ENCODE measurements at places on chromosomes 4 and X.

DNA sequence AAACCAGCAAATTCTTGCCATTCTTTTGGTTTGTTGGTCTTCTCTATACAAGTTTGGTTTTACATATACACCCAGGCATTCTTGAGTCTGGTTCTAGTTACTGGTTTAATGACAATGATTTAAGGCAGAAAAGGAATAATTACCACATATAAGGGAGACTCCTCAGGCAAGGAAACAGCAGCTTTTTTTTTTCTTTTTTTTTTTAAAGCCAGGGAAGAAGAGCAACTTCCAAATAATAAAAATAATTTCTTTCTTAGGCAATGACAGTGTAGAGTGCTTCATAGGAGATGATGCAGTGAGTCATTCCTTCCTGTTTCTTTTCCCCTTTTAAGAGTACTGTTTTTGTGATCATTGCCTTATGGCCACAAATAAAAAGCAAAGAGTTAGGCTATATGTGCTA, 289.7 kb downstream of the DKK2 start:
- no peak overlapping the region for H3K4me3 ChIP-seq
- no peaks in the 10 kb centered on the region for H3K4me1 ChIP-seq
- H3K27me3 ChIP-seq = no peaks in the 10 kb centered on the region
- DNase-seq = no peak

DNA sequence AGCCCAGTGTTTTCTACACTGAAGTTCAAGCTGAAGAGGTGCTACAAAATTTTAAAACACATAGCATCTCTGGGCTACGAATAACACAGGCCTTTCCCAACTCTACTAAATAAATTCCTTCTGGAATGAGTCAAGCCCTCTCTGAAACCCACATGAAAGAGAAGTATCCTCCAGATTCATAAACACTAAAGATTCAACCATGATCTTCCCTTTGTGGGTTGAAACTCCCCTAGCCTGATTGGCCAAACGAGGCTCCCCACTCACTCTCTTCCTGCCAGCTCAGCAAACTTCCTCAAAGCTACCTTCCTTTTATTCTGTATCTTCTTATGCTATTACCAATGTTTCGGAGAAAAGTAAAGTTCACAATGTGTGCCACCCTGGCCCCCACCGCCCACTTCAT, 95.4 kb downstream of the NKX6-1 start:
- no peaks in the 10 kb centered on the region for H3K4me1 ChIP-seq
- no peak overlapping the region for H3K4me3 ChIP-seq
- no peaks in the 10 kb centered on the region for H3K27me3 ChIP-seq
- no peak for DNase-seq
- no peak overlapping the region for H3K27ac ChIP-seq
- H3K36me3 ChIP-seq = no peaks in the 10 kb centered on the region

DNA sequence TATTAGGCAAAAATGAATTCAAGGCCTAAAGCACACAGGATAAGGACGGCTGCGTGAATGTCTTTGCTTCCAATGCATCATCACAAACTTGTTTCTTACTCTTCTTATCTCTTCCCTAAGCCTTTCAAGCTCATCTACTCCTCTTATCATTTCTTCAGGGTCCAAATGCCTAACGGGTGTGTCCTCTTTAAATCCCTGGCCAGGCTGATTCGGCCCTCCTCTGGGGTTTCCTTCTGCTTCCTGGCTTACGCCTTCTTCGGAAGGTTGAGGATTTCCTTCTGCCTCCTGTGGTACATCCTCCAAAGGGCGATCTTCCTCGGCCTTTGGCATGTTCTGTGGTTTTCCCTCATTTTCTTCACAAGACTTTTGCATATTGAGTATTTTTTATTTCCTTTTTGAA, 1.3 kb downstream of the TCEAL8 start:
- H3K36me3 ChIP-seq = no peaks in the 10 kb centered on the region
- peak overlapping the region; percentile 86 for H3K27ac ChIP-seq
- H3K27me3 ChIP-seq = no peaks in the 10 kb centered on the region
- no peaks in the 10 kb centered on the region for H3K4me1 ChIP-seq

GRCh38 chr4:650951-651883, 22.9 kb downstream of the ATP5ME start:
- H3K4me3 ChIP-seq = no peak overlapping the region
- H3K4me1 ChIP-seq = peaks cover 8% of the 10 kb centered on the region
- no peak for DNase-seq

- peak overlapping the region; percentile 18 for H3K27ac ChIP-seq
- DNase-seq = no peak
- H3K4me3 ChIP-seq = no peak overlapping the region
- no peaks in the 10 kb centered on the region for H3K4me1 ChIP-seq
- no peaks in the 10 kb centered on the region for H3K27me3 ChIP-seq
These were observed 60.8 kb downstream of the SHROOM2 start for GRCh38 chrX:9847071-9847470.

DNA sequence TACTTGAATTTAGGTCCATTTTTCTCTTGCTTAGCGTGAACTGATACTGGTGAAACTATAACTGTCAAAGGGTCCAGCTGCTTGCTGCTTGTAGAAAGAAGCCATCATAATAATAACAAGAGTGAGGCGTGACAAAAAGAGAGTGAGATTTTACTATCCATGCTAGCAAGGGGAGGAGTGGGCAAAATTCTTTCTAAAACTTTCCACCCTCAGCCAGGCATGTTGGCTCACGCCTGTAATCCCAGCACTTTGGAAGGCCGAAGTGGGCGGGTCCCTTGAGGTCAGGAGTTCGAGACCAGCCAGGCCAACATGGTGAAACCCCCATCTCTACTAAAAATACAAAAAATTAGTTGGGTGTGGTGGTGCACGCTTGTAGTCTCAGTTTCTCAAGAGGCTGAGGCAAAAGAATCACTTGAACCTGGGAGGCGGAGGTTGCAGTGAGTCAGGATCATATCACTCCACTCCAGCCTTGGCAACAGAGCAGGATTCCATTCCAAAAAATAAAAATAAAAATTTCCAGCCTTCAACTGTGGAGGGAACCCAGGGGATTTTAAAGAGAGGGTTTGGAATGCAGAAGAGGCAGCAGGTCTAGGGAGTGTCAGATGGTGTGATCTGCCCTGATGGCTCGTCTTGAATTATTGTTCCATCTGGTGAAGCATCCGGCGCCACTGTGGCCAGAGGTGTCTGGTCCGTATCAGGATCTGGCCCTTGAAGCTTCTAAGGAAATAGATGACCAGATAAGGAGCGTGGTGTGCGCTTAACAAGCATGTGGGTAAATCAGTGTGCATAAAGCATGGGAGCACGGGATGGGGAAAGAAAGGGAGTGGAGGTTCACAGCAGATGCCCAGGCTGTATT, 51.8 kb downstream of the LRP2BP start:
- H3K36me3 ChIP-seq = no peaks in the 10 kb centered on the region
- H3K4me1 ChIP-seq = no peaks in the 10 kb centered on the region
- H3K4me3 ChIP-seq = no peak overlapping the region
- no peaks in the 10 kb centered on the region for H3K27me3 ChIP-seq
- no peak overlapping the region for H3K27ac ChIP-seq

- H3K36me3 ChIP-seq = peaks cover 4% of the 10 kb centered on the region
- no peaks in the 10 kb centered on the region for H3K4me1 ChIP-seq
- H3K27ac ChIP-seq = no peak overlapping the region
- DNase-seq = no peak
- H3K4me3 ChIP-seq = no peak overlapping the region
These were observed 69.1 kb upstream of the UCP1 start for GRCh38 chr4:140637836-140638235.

DNA sequence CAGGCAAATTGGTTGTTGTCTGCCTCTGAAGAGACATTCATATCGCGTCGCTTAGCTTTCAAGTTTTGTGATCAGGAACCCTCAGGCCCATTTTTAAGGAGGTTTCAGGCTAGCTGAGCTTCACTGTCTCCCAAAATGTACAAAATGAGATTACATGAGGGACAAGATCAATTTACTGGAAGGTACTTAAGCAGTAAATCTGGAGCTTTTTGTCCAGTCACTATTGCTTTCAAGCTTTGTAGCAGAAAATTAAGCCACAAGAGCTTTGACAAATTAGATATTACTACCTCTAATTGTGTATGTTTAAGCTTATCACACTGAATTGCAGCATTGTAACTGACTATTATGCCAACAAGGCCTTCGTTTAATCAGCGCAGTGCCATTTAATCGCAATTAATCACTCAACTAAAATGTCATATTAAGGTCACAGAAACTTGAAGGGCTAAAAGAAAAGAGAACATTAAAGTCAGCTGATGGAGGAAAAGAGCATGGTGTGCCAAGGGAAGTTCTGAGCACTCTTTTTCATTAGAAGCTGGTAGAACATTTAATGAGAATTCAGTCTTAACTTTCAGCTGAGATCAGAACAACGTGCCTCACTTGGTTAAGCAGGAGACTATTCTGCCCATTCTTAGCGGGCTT, 353.0 kb downstream of the FBXO8 start:
- H3K4me1 ChIP-seq = no peaks in the 10 kb centered on the region
- H3K27ac ChIP-seq = no peak overlapping the region
- H3K27me3 ChIP-seq = no peaks in the 10 kb centered on the region
- no peak overlapping the region for H3K4me3 ChIP-seq

- H3K27ac ChIP-seq = no peak overlapping the region
- H3K27me3 ChIP-seq = no peaks in the 10 kb centered on the region
- H3K36me3 ChIP-seq = no peaks in the 10 kb centered on the region
- H3K4me3 ChIP-seq = no peak overlapping the region
- no peaks in the 10 kb centered on the region for H3K4me1 ChIP-seq
These were observed 12.5 kb downstream of the ZBTB33 start for GRCh38 chrX:120262859-120263708.

GRCh38 chrX:110381216-110381615, 22.6 kb downstream of the RTL9 start:
- no peaks in the 10 kb centered on the region for H3K36me3 ChIP-seq
- H3K27ac ChIP-seq = no peak overlapping the region
- no peaks in the 10 kb centered on the region for H3K27me3 ChIP-seq

DNA sequence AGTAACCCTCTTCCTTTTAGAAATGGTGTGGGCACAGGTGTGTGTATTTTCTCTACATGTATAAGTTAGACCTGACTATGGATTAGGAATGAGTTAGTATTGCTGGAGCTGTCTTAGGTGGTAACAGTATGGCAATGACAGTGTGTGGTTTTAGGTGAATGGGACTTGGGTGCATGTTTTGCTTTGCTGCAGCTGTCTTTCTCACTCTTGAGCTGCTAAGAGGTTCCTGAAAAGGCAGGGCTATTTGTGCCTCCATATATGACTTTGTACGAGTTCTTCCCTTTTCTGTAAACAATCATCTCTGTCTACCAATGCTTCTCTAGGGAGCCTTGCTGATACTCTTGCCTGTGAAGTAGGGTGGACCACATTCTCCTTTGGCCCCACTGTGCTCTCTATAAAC, 234.8 kb upstream of the HHIP start:
- no peak overlapping the region for H3K27ac ChIP-seq
- no peaks in the 10 kb centered on the region for H3K4me1 ChIP-seq
- no peaks in the 10 kb centered on the region for H3K36me3 ChIP-seq
- no peak for DNase-seq
- no peak overlapping the region for H3K4me3 ChIP-seq
- no peaks in the 10 kb centered on the region for H3K27me3 ChIP-seq

GRCh38 chrX:30570505-30570904, 7.1 kb downstream of the TASL start:
- H3K27ac ChIP-seq = no peak overlapping the region
- no peak for DNase-seq
- no peaks in the 10 kb centered on the region for H3K36me3 ChIP-seq
- H3K4me1 ChIP-seq = no peaks in the 10 kb centered on the region
- H3K27me3 ChIP-seq = no peaks in the 10 kb centered on the region

- no peaks in the 10 kb centered on the region for H3K36me3 ChIP-seq
- H3K4me3 ChIP-seq = no peak overlapping the region
- peak overlapping the region; percentile 65 for H3K27ac ChIP-seq
- H3K4me1 ChIP-seq = peaks cover 3% of the 10 kb centered on the region
- no peaks in the 10 kb centered on the region for H3K27me3 ChIP-seq
- DNase-seq = peak; percentile 80
These were observed 426 bp upstream of the C4orf51 start for GRCh38 chr4:145679520-145679919.

DNA sequence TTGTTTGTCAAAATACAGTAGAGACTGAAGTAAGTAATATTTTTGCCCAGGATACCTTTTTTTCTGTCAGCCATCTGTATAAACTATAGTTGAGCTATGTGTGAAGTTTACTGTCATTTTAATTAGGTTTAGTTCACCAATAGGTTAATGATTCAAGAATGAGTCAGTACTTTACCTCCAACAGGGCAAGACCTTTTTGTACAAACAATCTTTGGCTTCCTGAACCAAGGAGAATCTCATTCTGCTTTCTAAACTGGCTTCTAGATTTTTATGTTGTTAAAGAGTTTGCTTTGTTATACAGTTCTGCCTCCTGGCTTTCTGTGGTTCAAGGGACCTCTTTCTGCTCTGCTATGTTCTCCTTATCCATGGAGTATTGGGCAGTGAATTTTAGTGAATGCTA, 412.0 kb upstream of the NR3C2 start:
- no peaks in the 10 kb centered on the region for H3K27me3 ChIP-seq
- no peak overlapping the region for H3K27ac ChIP-seq
- no peaks in the 10 kb centered on the region for H3K36me3 ChIP-seq
- no peak for DNase-seq
- H3K4me1 ChIP-seq = no peaks in the 10 kb centered on the region

GRCh38 chr4:185457136-185457535, 14.4 kb downstream of the CCDC110 start:
- no peak overlapping the region for H3K27ac ChIP-seq
- H3K4me1 ChIP-seq = no peaks in the 10 kb centered on the region
- no peak for DNase-seq
- H3K27me3 ChIP-seq = no peaks in the 10 kb centered on the region

DNA sequence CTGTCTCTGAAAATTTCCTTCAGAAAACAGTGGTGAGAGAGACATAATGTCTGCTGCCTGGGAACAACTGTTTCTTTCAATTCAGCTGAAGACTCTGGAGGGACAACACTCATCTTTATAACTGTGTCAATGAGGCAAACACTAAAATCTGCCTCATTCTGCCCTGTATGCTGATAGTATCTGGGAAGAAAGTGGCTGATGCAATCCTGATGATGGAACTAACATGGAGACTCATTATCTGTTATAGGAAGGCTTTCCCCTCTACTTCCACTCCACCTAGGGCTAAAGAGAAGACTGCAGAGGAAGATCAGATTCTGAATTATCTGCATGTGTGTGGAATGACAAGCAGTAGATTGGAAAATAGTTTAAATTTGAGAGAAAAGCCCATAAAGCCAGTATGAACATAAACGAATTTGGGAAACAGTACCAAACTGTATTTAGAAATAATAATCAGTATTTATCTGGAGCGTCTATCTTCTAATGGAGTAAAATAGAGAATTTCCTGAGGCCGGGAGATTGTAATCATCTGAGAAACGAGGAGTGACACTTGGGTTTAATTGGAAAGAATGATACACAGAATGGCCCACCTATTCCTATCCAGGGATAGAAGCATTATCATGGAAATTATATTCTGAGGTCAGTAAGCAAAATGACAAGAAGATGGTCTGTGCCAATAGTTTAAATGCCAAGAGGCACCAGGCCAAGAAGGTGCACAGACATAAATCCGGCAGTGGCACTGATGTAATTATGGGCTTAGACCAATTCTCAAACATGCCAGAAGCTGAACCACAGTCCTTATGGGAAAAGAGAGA, 85.4 kb downstream of the SHISA3 start:
- H3K4me1 ChIP-seq = no peaks in the 10 kb centered on the region
- DNase-seq = no peak
- H3K4me3 ChIP-seq = no peak overlapping the region
- H3K27me3 ChIP-seq = no peaks in the 10 kb centered on the region
- no peaks in the 10 kb centered on the region for H3K36me3 ChIP-seq

GRCh38 chrX:42606591-42606990, 171.4 kb downstream of the PPP1R2C start:
- H3K27me3 ChIP-seq = no peaks in the 10 kb centered on the region
- H3K4me3 ChIP-seq = no peak overlapping the region
- DNase-seq = no peak
- no peak overlapping the region for H3K27ac ChIP-seq
- no peaks in the 10 kb centered on the region for H3K36me3 ChIP-seq

- no peak overlapping the region for H3K27ac ChIP-seq
- no peak overlapping the region for H3K4me3 ChIP-seq
- H3K4me1 ChIP-seq = no peaks in the 10 kb centered on the region
- DNase-seq = no peak
These were observed 1337.1 kb upstream of the PABPC4L start for GRCh38 chr4:135538698-135539097.
